ENCODE measurements at places on chromosomes 6 and 20. TPM values are rescaled to one million over a fixed set of nuclear protein-coding genes. Genes with fewer than 3 reads are reported as not detected.

CDH4 gene
- 0.05 TPM for total RNA-seq

CDKN1A gene
- total RNA-seq, result 54.5 TPM

CFAP206 gene
- total RNA-seq, result not detected

DNA sequence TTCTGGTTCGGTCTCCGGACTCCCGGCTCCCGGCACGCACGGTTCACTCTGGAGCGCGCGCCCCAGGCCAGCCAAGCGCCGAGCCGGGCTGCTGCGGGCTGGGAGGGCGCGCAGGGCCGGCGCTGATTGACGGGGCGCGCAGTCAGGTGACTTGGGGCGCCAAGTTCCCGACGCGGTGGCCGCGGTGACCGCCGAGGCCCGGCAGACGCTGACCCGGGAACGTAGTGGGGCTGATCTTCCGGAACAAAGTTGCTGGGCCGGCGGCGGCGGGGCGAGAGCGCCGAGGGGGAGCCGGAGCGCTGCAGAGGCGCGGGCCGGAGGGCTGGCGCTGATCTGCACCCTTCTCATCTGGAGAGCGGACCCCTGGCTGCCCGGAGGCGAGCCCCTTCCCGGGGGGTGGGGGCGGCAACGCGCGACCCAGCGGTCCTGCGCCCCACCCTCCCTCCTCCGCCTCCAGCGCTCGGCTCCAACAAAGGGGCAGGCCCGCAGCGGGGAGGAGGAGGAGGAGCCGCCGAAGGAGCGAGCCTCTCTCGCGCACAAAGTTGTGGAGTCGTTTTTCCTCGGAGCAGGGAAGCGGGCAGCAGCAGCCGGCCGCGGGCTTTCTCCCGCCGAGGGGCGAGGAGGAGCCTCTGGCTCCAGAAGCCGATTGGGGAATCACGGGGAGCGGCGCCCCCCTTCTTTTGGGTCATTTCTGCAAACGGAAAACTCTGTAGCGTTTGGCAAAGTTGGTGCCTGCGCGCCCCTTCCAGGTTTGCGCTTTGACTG is at the start of gene UTRN:
TSS of gene UTRN (plus strand) at position 553 of the 765 bp plus-strand sequence. CDS start 6,494 bp downstream, outside the sequence.
- peak; percentile 89 for DNase-seq

MDFI gene
- 1.1 TPM for total RNA-seq

GRCh38 chr6:17957086-17957485 is 30.3 kb downstream of the KIF13A start:
- DNase-seq, result no peak

DNA sequence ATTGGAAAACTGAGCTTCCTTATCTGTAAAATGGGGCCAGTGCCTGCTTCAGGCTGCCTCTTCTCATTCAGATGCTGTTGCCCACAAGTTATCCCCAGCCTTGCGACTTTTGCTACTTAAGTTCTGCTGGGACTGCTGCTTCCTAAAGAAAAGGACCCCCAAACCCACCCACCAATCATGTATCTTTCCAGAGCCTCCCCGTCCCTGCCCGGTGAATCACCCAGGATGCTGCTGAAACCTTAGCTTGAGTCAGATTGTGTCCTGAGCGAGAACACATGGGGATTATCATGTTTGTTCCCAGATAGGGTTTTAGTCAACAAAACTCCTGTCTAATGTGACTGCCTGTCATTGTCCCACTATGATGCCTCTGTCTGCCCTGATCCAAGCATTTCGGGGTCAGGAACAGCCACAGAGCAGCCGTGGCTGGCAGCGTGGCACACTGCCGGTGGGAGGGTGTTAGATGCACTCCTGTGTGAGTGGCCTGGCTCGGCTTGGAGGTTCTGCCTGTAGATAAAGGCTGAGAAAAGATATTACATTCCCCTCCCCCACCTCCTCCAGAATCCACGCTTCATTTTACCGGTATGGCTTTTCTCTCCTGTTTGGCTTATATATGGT is 79.9 kb downstream of the TOX2 start:
- DNase-seq, result no peak

DNA sequence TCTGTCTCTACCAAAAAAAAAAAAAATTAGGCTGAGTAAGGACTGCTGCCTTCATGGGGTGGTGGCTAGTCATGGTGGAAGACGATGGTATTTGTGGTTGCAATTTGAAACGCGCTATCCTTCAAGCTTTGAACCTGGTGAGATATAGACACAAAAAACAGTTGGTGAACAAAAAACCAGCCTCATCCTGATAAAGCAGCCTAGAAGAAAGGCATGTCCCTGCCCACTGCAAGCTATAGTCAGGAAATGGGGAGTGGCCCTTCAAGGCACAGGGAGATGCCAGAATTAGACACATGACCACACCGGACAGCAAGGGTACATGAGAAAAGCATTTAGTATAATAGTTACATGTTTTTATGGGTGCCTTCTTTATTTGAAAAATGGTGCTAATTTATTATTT is 193.6 kb downstream of the NFATC2 start:
- no peak for DNase-seq

VSTM2L gene
- 17.0 TPM for total RNA-seq

DNA sequence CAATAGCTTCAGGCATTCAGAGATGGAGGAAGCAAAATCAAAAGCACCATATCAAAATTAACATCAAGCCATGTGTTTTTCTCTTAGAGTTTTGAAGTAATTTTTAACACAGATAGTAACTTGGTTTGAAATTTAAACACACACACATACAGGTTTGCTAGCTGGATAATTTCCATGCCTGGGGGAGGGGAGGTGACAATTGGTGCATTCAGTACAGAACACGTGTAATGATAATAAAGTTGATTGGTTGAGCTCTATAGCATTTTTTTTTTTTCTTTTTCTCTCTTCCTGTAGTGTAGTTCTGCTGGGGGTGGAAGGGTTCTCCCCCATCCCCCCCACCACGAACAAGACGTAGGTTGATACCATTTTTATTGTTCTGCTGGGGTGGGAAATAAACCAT is 564.8 kb downstream of the LMBRD1 start:
- DNase-seq, result no peak

DNA sequence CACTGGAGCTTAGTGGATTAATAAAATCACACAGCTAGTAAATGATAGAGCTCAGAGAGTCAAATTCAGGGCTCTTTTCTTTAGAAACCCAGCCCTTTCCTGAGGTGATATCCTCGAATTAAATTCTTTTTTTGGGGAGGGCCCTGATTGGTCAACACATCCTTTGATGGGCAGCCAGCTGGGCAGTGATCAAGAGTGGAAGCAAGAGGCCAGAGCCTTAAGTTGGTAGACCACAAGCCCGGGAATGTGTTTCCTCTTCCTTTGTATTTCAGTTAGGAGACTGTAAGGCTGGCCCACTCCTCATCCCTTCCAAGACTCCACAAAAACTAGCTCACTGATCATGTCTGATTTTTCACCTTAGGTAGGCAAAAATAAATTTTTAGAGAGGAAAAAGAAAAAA is 640.5 kb downstream of the DHX35 start:
- DNase-seq, result no peak

OR2H2 gene
- not detected for total RNA-seq

DNA sequence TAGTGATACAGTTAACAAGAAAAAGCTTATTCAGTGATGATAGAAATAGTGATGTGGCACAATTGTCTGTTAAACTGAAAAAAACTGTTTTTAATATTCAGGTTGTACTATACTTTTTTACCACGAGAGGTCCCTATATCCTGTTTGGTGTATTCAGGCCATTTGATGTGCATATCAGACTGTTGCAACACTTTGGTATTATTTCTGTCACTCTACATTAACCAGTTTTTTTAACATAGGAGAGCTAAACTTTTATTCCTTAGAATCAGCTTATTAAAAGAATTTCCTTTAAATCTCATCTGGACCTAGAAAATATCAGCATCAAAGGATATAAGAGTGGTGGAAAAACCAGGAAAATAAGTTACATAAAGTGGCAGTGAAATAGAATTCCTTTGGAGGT is 36.8 kb downstream of the TSPYL4 start:
- DNase-seq, result no peak

All from Right ventricle myocardium superior (tissue), 1 donor.